Progenitor cell of endocrine pancreas (in vitro differentiated cells): ENCODE measurements at places on chromosomes 12 and 14. TPM values are rescaled to one million over a fixed set of nuclear protein-coding genes. Genes with fewer than 3 reads are reported as not detected.

Gene POTEM
- not detected in 2 replicates for total RNA-seq

Gene GARIN6
- not detected in 2 replicates for total RNA-seq

Gene TCTN2
- 35.5 and 37.6 TPM in 2 replicates for total RNA-seq

Gene SLC5A8
- total RNA-seq = 0.12 TPM in 1 of 2 replicates, not detected in the other

Gene EML1
- 34.9 and 42.6 TPM in 2 replicates for total RNA-seq

Gene PPP4R4
- total RNA-seq = 12.8 and 13.5 TPM in 2 replicates

GRCh38 chr14:52380294-52380693 is 66.2 kb downstream of the PTGER2 start:
- no peak for DNase-seq

DNA sequence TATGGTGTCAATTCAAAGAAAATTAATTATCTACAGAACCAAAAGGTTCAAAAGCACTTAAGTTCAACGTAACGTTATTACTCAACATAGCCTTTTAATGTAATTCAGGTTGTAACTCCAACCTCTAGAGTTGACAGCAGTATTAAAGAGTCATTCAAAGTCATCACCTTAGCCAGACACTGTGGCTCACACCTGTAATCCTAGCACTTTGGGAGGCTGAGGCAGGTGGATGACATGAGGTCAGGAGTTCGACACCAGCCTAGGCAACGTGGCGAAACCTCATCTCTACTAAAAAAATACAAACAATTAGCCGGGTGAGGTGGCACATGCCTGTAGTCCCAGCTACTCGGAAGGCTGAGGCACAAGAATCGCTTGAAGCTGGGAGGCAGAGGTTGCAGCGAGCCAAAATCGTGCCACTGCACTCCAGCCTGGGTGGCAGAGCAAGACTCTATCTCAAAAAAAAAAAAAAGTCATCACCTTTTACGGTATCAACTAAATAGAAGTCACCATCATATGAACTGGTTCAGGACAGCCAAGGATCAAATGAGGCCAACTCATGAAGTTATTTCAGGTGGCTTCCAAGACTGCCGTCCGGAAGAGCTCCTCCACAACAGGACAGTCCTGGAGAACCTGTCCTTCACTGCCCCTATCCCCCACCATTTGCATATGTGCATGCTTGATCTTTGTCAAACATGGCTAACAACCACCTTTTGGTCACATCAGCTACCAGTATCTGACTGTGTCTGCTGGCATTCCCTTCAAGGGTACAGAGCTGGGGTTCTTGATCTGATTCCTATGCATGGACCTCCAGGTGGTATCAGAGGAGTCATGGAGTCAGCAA is 4.2 kb downstream of the PPTC7 start:
- DNase-seq = no peak

DNA sequence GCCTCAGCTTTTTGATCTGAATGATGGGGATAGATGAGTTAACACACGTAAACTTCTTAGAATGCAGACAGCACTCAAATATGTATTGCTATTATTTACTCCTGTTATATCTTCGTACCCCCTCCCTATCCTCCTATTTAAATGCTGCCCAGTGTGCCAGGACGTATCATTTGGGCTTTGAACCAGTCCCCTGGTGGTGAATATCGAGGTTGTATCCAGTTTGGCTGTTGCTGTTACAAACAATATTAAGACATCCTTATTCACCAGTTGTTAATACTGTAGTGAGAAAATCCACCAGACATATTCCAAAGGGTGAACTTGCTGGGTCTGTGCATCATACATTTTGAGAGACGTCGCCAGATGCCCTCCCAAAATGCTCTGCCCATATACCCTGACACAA is 51.5 kb upstream of the FOXN3 start:
- no peak for DNase-seq

DNA sequence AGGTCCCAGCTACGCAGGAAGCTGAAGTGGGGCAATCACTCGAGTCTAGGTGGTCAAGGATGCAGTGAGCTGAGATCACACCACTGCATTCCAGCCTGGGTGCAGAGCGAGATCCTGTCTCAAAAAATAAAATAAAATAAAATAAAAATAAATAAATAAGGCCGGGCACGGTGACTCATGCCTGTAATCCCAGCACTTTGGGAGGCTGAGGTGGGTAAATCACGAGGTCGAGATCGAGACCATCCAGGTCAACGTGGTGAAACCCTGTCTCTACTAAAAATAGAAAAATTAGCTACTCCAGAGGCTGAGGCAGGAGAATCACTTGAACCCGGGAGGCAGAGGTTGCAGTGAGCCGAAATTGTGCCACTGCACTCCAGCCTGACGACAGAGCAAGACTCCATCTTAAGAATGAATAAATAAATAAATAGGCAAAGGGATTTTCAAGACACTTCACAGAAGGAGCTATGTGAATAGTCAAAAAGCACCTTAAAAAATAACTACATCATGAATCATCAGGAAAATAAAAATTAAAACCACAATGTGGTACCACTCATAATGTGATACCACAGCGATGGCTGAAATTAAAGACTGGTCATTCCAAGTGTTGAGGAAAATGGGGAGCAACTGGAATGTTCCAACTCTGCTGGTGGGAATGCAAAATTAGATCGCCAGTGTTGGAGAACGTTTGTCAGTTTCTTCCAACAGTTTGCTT is 92.9 kb upstream of the TBX3 start:
- no peak for DNase-seq

GRCh38 chr14:72600551-72601330 is 293.2 kb downstream of the DPF3 start:
- no peak for DNase-seq
